Body of pancreas (tissue), 4 donors: ENCODE measurements at places on chromosomes 6 and 20. TPM values are rescaled to one million over a fixed set of nuclear protein-coding genes. Genes with fewer than 3 reads are reported as not detected.

- no peak for DNase-seq
Measured at GRCh38 chr6:14642136-14642505, 524.5 kb downstream of the CD83 start.

GRCh38 chr6:35302604-35303241, 5.1 kb downstream of the DEF6 start:
- DNase-seq = no peak

- DNase-seq = no peak
Measured at GRCh38 chr20:50601511-50602431, 89.6 kb downstream of the RIPOR3 start.

DNA sequence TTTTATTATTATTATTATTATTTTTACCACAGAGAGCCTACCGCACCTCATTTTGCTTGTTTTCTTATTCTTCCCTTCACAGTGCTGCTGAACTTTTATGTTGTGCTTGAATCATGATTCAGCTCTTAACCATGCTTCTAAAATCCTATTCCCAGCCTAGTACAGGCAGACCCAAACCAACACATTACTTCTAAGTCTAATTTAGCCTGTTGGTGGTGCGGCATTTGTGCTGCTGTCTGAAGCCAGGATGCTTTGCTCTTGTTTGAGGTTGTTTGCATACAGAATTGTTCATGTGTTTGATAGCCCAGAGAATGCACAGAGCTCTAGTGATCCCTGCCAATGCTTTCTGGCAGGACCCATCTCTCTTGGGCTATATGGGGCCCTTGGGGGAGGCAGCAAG, 213.5 kb upstream of the KCNG1 start:
- DNase-seq = no peak

The RIPOR3 gene
- total RNA-seq = 6.9 TPM
